ENCODE measurements at places on chromosomes 6 and 20.

GRCh38 chr6:3908961-3909360 is 59.8 kb downstream of the FAM50B start:
- no peak for DNase-seq

DNA sequence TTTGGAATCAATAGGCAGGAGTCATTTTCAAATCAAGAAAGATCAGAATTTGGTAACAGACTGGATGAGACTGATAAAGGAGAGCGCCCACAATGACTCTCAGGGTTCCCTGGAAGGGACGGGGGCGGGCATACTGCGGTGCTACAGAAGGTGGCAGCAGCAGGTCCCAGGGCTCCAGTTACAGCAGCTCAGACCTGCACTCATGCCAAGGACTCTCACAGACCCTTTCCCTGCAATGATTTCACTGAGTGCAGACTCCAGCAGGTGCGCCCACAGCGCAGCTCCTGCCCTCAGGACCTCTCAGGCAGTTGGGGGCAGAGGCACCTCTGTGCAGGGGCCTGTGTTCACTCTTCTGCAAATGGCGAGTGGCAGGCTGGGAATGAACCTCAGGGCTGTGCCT is 359.8 kb downstream of the ZFAND3 start:
- no peak for DNase-seq

DNA sequence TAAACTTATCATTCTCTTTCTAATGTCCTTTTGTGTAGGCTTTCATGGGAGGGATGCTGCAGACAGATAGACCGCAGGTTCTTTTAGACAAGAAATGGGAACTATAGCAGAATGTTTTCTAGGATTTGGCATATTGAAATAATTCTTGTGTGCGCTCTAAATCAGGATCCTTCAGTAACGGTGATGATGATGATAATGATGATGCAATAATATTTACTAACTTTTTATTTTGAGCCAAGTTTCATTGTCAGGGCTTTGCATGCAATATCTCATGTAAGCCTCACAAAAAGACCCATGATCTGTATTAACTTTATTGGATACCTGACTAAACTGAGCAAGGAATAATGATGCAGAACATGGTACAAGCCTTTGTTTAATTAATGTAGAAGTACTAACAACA is 280.1 kb downstream of the HAO1 start:
- DNase-seq: no peak

DNA sequence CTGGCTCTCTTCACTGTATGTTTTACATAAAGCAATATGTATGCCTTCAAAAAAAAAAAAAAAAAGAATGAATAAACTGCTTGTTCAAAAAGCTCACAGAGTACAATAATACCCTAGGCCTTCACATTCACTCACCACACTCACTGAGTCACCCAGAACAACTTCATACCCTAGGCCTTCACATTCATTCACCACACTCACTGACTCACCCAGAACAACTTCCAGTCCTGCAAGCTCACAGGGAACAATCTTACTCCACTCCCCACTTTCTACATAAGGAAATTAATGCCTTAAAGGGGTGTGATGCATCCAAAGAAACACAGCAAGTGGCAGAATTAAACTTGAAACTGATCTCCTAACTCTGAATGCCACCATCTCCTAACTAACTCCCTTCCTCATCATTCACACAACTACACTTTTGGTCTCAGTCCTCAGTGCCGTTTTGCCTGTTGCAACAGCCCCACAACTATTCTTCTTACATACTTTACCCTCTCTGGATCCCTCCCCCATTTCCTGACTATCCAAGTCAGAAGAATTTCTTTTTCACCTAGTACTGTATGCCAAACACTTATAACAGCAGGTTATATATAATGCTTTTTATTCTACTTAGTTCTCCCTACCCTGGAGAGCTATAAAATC is 34.2 kb downstream of the NHSL1 start:
- no peak for DNase-seq

GRCh38 chr20:1440024-1440423 is 26.6 kb downstream of the NSFL1C start:
- DNase-seq: no peak
